GM12891 (cell line): ENCODE measurements at places on chromosomes 6 and 20.

GRCh38 chr20:3235666-3236324, 3.2 kb downstream of the SLC4A11 start:
- no peak for DNase-seq

DNA sequence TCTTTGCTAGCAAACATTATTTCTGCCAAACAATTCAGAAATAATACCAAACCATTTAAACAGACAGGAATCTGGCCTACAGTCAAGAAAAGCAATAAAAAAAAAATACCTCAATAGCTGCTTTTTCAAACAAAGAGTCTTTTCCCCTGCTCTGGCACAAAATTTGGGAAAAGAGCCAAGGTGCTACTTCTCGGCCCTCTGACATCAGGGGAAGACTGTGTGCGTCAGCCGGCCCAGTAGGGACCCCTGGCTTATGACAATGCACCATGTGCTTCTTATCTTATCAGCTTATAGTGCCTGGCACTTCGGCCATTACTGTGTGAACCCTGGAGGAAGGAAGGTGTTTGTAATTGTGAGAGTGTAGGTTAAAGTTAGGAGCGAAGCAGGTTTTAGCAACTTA, 89.4 kb downstream of the PDE10A start:
- no peak for DNase-seq

DNA sequence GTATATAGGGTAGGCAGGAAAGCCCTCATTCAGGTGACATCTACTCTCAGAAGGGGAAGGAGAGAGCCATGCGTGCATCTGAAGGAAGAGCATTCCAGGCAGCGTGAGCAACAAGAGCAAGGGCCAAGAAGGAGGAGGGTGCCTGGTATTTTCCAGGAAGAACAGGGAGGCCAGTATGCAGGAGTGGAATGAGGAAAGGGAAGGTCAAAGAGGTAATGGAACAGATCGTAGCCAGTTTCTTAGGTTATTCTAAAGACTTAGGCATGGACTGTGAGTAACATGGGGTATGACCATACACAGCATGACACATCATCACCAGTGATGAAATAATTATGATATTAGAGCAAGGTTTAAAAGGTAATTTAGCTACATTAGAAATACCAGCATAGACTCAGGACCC, 24.1 kb downstream of the ALDH8A1 start:
- no peak for DNase-seq

DNA sequence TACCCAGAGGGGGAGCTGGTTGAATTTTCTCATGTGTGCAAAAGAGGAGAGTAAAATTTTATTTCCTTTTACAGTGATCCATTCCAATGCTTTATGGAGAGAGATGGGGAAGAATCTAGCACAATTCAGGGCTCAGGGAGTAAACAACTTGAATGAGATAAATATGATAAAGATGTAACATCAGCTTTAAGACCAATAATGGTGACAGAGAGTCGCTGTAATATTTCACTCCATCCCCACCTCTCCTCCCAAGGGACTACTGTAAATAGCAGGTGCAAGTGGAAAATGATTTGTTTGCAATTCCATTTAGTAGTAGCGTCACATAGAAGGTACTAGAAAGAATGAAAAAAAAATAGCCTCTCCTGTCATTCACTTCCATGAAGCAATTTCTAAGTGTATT, 4.8 kb downstream of the CRISP3 start:
- DNase-seq: no peak

DNA sequence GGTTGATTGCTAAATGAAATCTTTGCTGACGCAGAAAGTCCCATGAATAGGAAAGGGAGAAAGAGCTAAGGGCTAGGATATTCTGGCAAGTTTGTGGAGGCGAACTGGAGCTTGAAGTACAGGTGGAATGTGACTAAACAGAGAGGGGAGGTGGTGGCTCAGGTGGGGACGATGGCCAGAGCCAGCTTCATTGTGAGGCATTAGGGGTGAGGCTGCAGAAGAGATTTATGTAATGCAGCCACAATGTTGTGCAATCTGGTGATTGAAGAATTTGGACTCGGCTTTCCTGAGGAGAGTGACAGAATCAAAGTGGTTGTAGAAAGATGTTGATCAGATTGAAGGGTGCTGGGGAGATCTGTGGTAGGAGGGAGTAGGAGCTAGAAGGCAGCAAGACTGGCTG, 42.9 kb upstream of the SPACA1 start:
- no peak for DNase-seq

DNA sequence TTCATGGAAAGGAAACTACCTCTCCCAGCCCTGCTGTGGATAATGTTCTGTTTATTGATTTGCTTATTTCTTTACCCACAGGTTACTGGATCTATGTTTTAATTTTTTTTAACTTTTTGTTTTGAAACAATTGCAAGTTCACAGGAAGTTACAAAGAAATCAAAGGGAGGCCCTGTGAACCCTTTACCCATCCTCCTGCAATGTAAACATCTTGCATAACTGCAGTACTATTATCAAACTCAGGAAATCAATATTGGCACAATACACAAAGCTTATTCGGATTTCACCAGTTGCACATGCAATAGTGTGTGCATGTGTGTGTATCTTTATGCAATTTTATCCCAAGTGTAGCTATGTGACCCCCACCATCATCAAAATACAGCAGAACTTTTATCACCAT, 398.0 kb downstream of the BTBD3 start:
- no peak for DNase-seq

DNA sequence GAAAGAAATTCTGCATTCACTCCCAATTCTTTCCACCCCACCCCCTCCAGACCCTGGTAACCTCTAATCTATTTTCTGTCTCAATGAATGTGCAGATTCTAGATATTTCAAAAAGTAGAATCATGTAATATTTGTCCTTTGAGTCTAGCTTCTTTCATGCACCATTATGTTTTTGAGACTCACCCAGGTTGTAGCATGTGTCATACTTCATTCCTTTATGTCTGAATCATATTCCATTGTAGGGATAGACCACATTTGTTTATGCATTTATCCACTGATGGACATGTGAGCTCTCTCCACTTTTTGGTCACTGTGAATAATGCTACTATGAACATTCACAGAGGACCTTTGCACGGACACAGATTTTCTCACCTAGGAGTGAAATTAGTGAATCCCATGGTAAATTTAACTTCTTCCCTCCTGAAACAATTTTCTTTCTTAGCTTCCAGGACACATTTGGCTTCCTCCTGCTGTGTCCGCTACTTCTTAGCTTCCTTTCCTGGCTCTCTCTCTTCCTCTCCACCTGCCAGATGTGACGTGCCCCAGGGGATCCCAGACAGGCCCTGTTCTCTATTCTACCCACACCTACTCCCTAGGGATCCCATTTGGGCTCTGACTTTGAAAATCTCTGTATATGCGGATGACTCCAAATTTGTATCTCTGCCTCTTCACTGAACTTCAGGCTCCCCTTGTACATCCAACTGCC, 24.1 kb upstream of the ARFGEF2 start:
- no peak for DNase-seq
